ENCODE measurements at places on chromosomes 5 and 9. TPM values are rescaled to one million over a fixed set of nuclear protein-coding genes. Genes with fewer than 3 reads are reported as not detected.
A peak's percentile ranks its signal among the peaks of the same experiment; 100 is the strongest.

Gene PRLR
- 2.1 TPM for total RNA-seq

DNA sequence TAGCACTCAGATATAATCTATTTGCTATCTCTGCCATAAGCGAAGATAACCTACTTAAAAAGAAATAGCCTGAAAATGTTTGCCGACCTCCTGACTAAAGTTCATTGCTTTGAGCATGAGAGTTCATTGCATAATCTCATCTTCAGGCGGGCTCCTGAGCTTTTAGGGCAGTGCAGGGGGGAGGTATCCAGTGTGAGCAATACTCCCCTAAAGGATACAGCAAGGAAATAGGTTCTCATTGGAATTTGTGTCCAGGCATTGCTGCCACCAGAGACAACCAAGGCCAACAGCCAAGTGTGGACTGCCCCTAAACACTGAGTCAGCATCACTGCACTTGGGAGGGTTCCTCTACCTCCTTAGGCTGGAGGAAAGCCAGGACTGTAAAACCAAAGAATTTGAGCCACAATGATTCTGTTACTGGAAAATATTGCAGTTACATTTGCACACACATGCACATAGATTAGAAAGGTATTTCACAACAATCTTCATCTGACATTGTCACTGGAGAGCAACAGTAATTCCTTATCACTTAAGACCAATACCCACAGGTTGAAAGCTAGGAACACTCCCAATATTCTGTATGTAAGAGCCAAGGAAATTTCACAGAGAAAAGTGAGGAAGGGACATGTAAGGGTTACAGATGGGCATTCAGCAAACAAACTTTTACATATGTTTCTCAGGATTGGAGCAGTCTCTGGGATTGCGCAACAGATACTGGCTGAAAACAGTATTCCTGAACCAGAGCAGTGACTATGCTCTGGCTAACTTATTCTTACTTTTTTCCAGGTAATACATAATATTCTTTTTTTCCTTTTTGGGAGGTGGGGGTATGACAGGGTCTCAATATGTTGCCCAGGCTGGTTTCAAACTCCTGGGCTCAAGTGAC is 98.6 kb upstream of the TLE1 start:
- no peak overlapping the region for H3K4me3 ChIP-seq
- DNase-seq, result no peak
- peak overlapping the region; percentile 80 for H3K27ac ChIP-seq
- no peaks in the 10 kb centered on the region for H3K36me3 ChIP-seq
- H3K27me3 ChIP-seq, result no peaks in the 10 kb centered on the region

DNA sequence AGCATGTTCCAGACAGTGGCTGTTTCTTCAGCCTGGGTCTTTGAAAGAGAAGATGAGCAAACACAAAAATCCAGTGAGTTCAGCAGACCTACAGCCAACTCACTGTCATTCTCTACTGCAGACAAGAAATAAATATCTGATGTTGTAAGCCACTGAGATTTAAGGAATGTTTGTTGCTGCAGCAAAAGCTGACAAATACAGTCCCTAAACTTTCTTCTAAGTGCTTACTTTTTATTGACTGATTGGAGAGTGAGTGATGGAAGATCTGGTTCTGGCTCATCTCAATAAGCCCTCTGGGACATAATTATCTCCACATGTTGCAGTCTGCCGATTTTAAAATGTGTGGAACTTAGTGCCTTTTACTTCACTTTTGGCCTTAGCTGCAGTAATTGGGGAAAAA is 69.9 kb upstream of the LMNB1 start:
- H3K4me3 ChIP-seq, result no peak overlapping the region
- no peak for DNase-seq
- no peaks in the 10 kb centered on the region for H3K36me3 ChIP-seq
- peaks cover 2% of the 10 kb centered on the region for H3K4me1 ChIP-seq
- no peak overlapping the region for H3K27ac ChIP-seq
- H3K27me3 ChIP-seq, result no peaks in the 10 kb centered on the region

Gene FGD3
- total RNA-seq, result 41.9 TPM

Gene SLC27A6
- 28.4 TPM for total RNA-seq

Gene RASEF
- 3.7 TPM for total RNA-seq

GRCh38 chr5:6419340-6419852 is 29.3 kb upstream of the UBE2QL1 start:
- no peaks in the 10 kb centered on the region for H3K36me3 ChIP-seq
- DNase-seq, result no peak
- H3K27me3 ChIP-seq, result peaks cover 45% of the 10 kb centered on the region
- H3K4me1 ChIP-seq, result peaks cover 9% of the 10 kb centered on the region
- H3K4me3 ChIP-seq, result no peak overlapping the region

- H3K27ac ChIP-seq, result no peak overlapping the region
- peaks cover 17% of the 10 kb centered on the region for H3K4me1 ChIP-seq
- no peaks in the 10 kb centered on the region for H3K36me3 ChIP-seq
- DNase-seq, result no peak
Observed at GRCh38 chr5:77170-77501, 14.8 kb upstream of the PLEKHG4B start.
